ENCODE measurements at places on chromosomes 11 and 22.

DNA sequence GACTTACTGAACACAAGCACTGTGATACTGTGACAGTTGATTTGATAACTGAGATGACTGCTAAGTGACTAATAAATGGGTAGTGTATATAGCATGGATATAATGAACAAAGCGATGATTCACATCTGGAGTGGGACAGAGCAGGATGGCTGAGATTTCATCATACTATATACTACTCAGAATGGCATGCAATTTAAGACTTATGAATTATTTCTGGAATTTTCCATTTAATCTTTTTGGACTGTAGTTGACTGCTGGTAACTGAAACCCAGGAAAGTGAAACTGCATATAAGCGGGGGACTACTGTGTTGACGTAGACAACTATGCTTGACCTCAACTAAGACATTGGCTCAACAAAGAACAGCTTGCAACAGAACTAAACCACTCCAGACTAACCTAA lies 20.0 kb upstream of the NUCB2 start:
- peak; percentile 95 for DNase-seq

- DNase-seq: peak; percentile 4
Observed at GRCh38 chr11:31445621-31446020, 63.8 kb downstream of the IMMP1L start.

- DNase-seq: no peak
Observed at GRCh38 chr11:66905631-66906030, 48.8 kb downstream of the LRFN4 start.

- DNase-seq: peak; percentile 86
Observed at GRCh38 chr11:110147962-110148709, 54.9 kb downstream of the ZC3H12C start.

DNA sequence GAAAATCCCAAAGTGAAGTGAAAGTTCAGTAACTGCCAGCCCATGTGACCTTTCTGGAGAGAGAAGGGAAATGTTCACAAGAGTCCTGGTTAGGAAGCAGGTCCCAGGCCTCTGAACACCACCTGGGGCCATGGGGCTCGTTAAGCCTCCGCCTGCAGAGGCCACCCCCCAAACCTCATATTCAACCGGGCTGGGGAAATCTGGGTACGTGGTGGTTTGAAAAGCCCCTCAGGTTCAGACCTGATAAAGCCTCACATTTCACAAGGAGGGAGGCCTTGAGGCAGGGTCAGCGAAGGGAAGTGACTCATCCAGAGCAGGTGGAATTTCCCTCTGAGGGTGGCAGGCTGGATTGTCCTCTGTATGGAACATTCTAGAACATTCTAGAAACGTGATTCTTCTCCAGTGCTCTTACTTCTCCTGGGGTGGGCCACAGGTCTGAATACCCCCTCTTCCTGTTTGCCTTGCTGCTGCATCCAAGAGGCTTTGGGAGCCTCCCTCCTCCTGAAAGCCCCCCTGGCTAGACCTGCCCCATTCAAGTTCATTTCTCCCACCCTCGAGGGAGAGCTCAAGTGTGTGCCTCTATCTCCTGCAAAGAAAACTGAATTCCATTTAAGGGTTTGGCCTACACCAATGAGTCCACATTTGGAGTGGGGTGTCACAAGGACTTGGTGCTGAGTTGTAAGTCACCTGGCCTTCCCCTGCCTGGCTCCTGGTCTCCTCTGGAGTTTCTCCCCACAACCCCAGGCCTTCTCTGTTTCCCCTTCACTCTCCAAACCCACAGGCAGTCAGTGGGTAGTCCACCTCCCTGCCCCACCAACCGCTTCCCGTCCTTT lies 6.3 kb downstream of the FXYD2 start:
- no peak for DNase-seq

- peak; percentile 53 for DNase-seq
Observed at GRCh38 chr11:124301548-124301947, 12.2 kb downstream of the OR8D1 start.

DNA sequence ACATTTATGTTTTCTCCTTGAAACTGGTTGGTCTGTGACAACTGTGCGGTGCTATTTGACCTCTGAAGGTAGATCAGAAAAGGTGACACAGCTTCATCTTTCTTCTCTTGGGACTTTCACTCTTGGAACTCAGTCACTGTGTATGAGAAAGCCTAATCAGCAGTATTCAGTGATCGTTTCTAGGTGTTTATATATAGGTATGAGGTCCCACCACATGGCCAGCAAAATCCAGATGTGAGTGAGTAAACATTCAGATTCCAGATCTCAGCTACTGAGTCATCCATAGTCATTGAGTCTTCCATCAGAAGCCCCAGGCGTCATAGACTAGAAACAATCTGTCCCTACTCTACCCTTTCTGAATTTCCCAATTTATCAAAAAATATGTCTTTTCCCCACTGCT lies 117.3 kb upstream of the CTSC start:
- DNase-seq: peak; percentile 11

- DNase-seq: no peak
Observed at GRCh38 chr11:119486691-119487259, 63.8 kb upstream of the THY1 start.

DNA sequence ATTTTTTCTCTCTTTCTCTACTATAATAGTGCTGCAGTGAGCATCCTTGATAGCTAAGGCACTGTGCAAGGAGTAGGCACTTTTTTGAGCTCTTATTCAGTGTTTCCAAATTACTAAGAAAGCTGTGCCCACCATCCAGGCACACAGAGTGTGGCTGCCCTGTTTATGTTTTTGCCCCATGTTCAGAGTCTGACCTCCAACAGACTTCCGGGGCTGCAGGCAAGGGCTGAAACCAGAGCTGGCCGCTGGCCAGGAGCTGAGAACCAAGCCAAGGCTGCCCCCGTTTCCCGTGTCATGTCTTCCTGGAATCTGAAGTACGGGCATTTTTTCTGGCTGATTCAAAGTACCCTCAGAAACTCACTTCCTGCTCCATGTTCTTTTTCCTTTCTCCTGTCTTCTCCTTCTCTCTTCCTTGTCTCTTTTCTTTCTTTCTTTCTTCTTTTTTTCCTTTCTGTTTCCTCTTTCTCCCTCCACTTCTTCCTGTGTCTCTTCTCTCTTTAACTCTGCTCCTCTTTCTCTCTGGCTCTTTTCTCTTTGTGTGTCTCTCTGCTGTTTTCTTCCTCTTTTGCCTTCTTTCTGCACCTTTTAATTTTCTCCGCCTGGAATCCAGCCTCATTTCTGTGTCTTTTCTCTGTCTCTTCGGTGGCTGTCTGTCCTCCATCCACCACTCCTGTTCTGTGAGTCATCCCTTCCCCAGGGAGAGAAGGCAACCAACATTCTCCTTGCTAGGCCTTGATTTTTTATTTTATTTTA lies 17.0 kb upstream of the KCTD14 start:
- DNase-seq: peak; percentile 90

DNA sequence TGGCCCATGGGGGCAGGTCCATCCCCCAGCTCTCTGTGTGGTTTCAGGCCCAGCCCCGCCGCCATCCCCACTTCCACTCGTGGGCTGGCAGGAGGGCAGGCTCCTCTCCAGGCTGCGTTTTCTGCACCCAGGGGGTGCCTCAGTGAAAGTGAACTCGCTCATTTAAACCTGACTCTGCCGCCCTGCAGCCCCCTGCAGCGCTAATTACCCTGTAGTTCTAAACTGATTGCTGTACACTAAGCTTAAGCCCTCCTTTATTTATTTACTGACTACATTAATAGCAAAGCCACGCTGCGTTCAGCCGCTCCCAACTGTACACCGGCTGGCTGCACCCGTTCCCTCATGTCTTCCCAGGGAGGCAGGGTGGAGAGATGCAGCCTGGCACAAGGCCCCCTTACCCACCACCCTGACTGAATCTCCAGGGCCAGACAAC lies 36.6 kb upstream of the NNMT start:
- no peak for DNase-seq

DNA sequence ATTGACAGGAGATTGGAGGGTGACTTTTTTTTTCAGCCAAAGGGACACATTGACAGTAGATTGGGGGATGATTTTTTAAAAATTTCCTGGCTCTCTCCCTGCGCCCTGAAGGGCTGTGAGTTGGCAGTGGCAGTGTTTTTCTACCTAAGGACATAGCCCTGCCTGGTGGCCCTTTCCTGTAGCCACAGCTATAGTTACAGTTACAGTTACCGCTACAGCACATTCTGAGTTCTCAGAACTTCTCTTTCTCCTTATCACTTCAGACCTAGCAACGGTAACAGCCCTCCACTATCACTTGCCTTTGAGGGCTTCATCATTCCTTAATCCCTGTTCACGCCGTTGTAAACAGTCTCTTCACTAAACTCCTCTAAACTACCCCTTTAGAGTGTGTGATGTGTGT lies 684 bp downstream of the MRGPRX2 start:
- no peak for DNase-seq
